ENCODE measurements at places on chromosomes 2 and 18.

GRCh38 chr2:44801841-44802776, 139.4 kb upstream of the SIX3 start:
- DNase-seq = no peak

- DNase-seq = no peak
Observed at GRCh38 chr18:55054021-55054990, 95.0 kb upstream of the CCDC68 start.

DNA sequence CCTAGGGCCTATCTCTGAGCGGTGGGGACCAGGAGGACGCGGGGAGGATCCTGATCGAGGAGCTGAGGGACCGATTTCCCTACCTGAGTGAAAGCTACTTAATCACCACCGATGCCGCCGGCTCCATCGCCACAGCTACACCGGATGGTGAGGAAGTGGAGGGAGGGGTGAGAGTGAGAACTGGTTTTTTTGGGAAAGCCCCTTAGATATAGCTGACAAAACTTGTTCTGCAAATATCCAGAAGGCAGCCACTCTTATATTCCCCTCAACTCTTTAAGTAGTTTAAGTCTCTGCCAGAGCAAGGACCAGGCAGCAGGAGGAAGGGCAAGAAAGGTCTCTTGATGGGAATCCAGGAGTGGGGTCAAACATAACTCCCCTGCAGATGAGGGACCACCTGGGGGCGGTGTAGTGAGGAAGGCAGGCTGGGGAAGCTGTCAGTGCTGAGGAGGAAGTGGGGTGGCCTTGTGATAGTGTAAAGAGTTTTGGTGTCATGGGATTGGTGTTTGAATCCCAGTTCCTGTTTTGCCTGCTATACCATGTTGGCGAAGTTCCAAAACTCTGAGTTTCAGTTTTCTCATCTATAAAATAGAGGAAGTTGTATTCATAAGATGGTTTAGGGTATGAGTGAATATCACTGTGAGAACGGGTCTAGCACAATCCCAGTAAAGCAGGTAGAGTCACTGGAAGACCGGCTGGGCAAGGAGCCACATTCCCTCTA, 3.4 kb downstream of the NAGK start:
- DNase-seq = no peak

- DNase-seq = no peak
Observed at GRCh38 chr2:5969303-5969702, 277.1 kb downstream of the SOX11 start.

DNA sequence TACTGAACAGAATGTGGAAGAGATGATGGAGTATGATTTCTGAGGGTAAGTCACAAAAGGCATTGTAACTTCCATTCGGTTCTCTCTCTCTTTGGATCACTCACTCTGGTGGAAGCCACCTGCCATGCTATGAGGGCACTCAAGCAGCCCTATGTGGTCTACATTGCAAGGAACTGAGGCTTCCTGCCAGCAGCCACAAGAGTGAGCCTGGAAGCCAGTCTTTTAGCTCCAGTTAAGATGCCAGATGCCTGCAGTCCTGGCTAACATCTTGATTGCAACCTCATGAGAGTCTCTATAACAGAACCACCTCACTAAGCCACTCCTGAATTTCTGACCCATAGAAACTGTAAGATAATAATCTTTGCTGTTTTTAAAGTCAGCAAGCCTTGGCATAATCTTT, 935.7 kb downstream of the LRP1B start:
- no peak for DNase-seq

- DNase-seq = no peak
Observed at GRCh38 chr2:99777656-99778290, 288.0 kb upstream of the REV1 start.

GRCh38 chr18:70021498-70021897, 73.8 kb upstream of the CD226 start:
- no peak for DNase-seq

GRCh38 chr2:8202132-8202531, 479.7 kb upstream of the ID2 start:
- no peak for DNase-seq

- no peak for DNase-seq
Observed at GRCh38 chr2:58514252-58514651, 273.1 kb upstream of the FANCL start.

DNA sequence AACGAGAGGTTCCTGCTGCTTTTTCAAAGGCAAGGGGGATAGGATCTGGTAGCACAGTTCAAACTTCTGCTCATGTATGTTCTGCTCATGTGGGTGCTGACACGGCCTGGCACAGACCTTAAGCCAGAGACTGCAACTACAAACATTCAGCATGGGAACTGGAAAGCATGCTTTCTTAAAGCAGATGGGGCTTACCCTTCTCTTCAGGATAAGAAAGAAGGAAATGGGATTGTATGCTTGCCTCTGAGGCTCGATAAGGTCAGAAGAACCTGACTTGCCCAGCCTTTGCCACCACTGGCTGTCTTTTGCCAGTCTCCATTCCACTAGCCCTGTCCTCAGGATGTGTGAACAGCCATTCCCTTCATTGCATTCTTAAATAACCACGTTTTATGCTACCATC, 10.7 kb downstream of the DOCK10 start:
- DNase-seq = no peak

- DNase-seq = no peak
Observed at GRCh38 chr2:27095745-27096651, 9.4 kb downstream of the KHK start.

GRCh38 chr2:36587101-36587500, 10.9 kb downstream of the FEZ2 start:
- DNase-seq = no peak

GRCh38 chr2:191126386-191127085, 24.3 kb downstream of the STAT4 start:
- DNase-seq = no peak

GRCh38 chr2:26316041-26316440, 29.9 kb upstream of the SELENOI start:
- no peak for DNase-seq

GRCh38 chr2:231124838-231125568, at the start of gene HTR2B:
Gene HTR2B, minus strand, starts transcription at chr2:231125042. Its CDS starts 1,278 bp downstream, at chr2:231123764.
- no peak for DNase-seq

GRCh38 chr2:214853906-214854305, 44.4 kb upstream of the BARD1 start:
- no peak for DNase-seq

DNA sequence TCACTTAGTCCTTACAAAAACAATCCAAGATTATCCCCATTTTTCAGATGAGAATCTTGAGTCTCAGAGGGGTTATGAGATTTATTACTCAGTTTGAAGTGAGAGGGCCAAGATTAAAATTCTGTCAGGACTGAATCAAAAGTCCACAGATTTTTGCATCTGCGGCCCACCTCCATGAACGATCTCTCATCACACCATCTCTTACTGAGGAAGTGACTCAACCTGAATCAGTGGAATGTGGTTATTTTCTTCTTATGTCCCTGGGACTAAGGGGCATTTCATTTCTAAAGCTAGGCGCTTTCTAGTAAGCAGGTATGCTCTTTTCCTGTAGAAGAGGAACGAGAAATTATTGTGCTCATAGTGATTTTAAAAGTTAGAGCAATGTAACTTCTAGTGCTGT, 360.3 kb upstream of the SPHKAP start:
- no peak for DNase-seq

DNA sequence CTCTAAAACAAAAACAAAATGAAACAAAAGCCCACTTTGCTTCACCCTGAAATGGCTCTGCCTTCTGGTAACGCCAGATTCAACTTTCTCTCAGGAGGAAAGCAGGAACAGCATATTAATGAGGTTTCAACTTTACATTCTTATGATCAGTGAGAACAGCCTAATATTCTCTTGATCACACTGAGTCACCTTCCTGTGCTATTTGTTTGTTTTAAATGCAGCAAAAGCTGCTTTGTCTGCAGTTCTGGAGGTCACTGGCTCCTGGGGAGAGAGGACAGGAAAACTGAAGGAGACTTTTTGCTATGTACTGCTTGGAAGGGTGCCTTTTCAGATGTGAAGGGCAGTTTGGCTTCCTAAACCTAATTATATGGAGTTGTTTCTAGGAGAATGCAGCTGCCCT, 48.1 kb downstream of the MAIP1 start:
- no peak for DNase-seq
